ENCODE measurements at places on chromosomes 2 and 18.

DNA sequence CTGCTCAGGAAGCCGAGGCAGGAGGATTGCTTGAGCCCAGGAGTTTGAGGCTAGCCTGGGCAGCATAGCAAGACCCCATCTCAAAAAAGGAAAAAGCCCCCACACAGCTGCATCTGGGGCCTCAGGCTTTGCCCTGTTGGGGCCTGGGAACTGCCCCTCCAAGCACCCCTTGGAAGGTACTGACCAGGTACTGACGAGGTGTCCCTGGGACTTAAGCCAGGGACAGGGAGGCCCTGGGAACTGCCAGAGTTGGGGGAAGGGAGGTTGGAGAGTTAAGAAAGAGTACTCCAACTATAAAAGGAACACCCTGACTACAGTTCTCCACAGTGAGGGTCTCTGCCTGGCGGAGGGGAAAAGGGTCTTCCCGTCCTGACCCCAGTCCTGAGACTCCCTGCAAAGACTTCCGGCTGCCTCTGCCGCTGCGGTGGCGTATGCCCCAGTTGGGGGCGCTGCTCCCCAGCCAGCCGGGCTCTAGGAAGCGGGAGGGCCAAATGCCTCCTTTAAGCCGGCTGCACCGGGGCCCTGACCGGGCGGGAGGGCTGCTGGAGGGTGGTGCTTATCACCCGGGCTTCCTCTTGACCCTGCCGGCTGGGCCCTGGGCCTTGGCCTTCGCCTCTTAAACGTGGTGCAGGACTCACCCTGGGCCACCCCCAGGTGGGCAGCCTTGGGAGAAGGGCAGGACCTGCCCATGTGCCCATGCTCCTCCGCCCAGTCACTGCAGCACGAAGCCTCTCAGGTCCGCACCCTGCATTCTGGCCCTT is 12.8 kb downstream of the SLC30A3 start:
- DNase-seq, result peak; percentile 54

- no peak for DNase-seq
Observed at GRCh38 chr18:48607056-48607984, 68.5 kb downstream of the CTIF start.

GRCh38 chr2:102803897-102804217 is 42.0 kb downstream of the TMEM182 start:
- no peak for DNase-seq

DNA sequence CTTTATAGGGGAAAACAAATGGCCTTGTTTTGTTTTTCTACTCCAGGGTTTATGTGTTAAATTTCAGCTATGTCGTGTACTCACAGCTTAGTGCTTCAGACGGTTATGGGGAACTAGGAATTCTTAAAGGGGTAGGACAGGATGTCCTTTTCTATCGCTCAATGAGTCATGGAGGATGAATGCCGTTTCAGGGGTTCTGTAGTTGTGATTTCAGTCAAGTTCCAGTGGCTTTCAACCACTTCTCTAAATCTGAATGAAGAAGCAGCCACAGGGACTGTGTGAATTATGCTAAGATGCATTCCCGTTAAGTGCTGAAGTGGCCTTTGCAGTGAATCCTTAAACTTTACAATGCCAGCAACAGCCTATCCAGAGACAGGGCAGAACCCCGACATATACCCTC is 1231.7 kb upstream of the ZEB2 start:
- DNase-seq, result no peak

DNA sequence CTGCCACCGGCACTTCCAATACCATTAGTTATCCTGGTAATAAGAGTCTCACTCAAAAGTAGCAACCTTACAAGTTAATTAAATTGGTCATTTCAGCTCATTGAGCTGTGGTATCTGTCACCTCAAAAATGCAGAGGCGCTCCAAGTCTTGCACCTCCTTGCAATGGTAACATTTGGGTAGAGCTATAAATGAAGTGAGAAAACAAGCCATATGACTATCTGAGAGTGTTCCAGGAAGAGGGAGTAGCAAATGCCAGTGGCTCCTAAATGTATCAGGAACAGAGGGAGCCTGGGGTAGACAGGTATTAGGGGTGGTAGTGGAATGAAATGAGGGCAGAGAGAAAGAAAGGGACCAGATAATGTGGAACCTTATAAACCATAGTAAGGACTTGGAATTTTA is 6.0 kb upstream of the ZSCAN30 start:
- no peak for DNase-seq

All from stimulated activated CD4-positive, alpha-beta T cell treated with anti-CD3 and anti-CD28 coated beads, Interleukin-15, amount 100 ng/mL, for 48 hours (primary cell).